Neural progenitor cell (in vitro differentiated cells): ENCODE measurements at places on chromosomes 3 and 15. TPM values are rescaled to one million over a fixed set of nuclear protein-coding genes. Genes with fewer than 3 reads are reported as not detected.

SLC22A13 gene
- 0.21 TPM in 1 of 2 replicates, not detected in the other for total RNA-seq

GRCh38 chr3:178263236-178263916 is 272.9 kb upstream of the KCNMB2 start:
- no peaks in the 10 kb centered on the region for H3K4me1 ChIP-seq
- no peaks in the 10 kb centered on the region for H3K27me3 ChIP-seq
- DNase-seq, result no peak
- H3K4me3 ChIP-seq, result no peak overlapping the region
- no peak overlapping the region for H3K27ac ChIP-seq
- H3K36me3 ChIP-seq, result no peaks in the 10 kb centered on the region

CHRNA3 gene
- total RNA-seq, result 0.84 and 1.6 TPM in 2 replicates

GRCh38 chr3:39473452-39474125 is 6.1 kb downstream of the MOBP start:
- no peak for DNase-seq
- H3K4me3 ChIP-seq, result no peak overlapping the region
- H3K27me3 ChIP-seq, result no peaks in the 10 kb centered on the region
- H3K27ac ChIP-seq, result no peak overlapping the region

- H3K4me1 ChIP-seq, result no peaks in the 10 kb centered on the region
- H3K36me3 ChIP-seq, result no peaks in the 10 kb centered on the region
Observed at GRCh38 chr3:101998256-101998926, 149.1 kb downstream of the NFKBIZ start.

DNA sequence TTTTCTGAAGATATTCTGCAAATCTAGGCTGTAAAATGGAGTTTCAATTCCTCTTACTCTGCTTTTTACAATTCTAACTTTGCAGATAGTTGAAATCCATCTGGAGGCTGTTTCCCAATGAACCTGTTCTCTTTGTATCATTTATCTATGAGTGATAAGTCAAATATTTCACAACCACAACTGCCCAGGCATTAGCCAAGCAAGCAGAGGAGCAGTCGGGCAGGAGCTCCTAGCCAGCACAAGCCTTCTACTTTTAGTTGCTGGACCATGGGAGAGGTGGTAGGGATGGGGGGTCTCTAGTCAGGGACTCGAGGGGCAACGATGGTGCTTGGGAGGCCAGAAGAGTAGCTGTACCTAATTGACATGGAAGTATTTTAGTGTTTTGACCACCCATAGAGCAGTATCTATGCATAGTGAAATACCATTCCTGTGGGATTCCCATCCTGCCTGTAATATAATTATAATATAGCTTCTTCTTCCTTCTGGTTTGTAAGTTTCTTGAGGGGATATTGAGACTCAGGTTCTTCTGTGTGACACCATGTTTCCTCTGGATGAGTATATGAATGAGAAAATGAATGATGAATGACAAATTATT is 353.5 kb upstream of the IL12A start:
- H3K27me3 ChIP-seq, result no peaks in the 10 kb centered on the region
- no peaks in the 10 kb centered on the region for H3K36me3 ChIP-seq
- peaks cover 9% of the 10 kb centered on the region for H3K4me1 ChIP-seq

TMCC1 gene
- 26.2 and 29.8 TPM in 2 replicates for total RNA-seq
